ENCODE measurements at places on chromosomes 3 and 15. TPM values are rescaled to one million over a fixed set of nuclear protein-coding genes. Genes with fewer than 3 reads are reported as not detected.

The NT5DC2 gene
- 246 TPM for total RNA-seq

The PRR20G gene
- total RNA-seq, result not detected

The SPTBN5 gene
- 0.49 TPM for total RNA-seq

The TMEM266 gene
- 0.07 TPM for total RNA-seq

The RASL12 gene
- total RNA-seq, result not detected

The WNT7A gene
- 12.5 TPM for total RNA-seq

The ACAN gene
- not detected for total RNA-seq

The CYP8B1 gene
- total RNA-seq, result not detected

The WDR49 gene
- total RNA-seq, result not detected

The CAND2 gene
- total RNA-seq, result 1.4 TPM

The PRKCD gene
- total RNA-seq, result 13.5 TPM

The GOLGA6D gene
- total RNA-seq, result not detected

The WDR76 gene
- 15.5 TPM for total RNA-seq

The PLSCR2 gene
- total RNA-seq, result not detected

Data from airway epithelial cell (primary cell).